ENCODE measurements at places on chromosomes 5 and 9.

GRCh38 chr9:124659099-124659659, 111.9 kb downstream of the NR6A1 start:
- peak; percentile 70 for DNase-seq

DNA sequence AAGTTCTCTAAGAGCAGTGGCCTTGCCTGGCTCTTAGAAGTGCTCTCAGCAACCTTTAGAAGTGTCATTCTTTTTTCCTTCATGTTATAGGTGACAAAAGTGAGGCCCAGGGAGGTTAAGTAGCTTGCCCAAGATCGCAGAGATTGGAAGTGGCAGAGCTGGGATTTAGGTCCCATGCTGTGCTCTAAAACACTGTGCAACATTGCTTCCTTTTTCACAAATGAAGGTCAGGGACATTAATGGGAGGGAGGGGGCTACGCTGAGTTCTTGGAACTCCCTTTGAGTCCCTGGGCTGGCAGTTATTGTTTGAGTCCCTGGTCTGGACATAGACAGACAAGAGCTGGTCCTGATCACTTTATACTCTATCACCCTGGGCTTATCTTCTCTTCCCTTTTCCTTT, 45.3 kb downstream of the PAM start:
- no peak for DNase-seq

GRCh38 chr9:107874591-107875369, 385.2 kb upstream of the KLF4 start:
- DNase-seq = no peak

- DNase-seq = no peak
Measured at GRCh38 chr5:60295423-60295822, 401.9 kb upstream of the PDE4D start.

DNA sequence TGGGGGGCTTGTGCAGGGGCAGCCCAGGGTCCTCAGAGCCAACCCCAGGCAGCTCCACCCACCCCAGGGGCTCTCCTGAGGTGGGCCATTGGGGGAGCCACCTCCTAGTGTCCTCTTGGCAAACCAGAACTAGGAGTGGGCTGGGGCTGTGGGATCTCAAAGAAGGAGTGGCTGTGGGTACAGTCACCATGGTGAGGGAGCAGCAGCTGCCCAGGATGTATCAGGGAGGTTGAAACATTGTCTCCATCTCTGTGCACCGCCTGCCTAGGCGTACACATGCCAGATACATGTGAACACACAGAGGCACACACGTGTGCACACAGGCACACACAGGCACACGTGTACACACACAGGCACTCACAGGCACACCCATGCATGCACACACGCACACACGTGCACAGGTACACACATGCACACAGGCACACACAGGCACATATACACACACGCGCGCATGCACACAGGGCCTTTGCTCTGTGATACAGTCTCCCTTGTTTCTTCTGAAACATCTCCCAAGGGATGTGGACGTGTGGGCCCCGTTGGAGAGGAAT, 10.7 kb downstream of the LCN12 start:
- DNase-seq = no peak

- no peak for DNase-seq
Measured at GRCh38 chr5:109324931-109325330, 84.8 kb downstream of the PJA2 start.

GRCh38 chr9:120522558-120522957, 57.4 kb downstream of the CDK5RAP2 start:
- no peak for DNase-seq

DNA sequence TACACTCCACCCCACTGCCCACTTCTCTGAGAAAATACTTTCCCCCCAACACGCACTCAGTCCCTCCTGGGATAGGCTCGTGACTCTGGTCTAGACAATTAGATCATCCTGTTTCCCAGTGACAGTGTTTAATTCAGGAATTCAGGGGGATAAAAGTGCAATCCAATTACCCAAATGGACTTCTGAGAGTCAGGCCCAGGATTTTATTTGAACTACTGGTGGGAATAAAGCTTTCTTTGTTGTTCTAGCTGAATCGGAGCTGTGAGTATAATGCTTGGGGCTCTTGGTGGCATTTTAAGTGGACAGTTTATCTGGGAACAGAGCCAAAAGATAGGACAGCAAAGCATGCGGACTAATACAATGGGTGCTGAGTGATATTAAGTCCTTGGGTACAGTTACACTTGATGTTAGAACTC, 683.3 kb downstream of the MAT2B start:
- no peak for DNase-seq

DNA sequence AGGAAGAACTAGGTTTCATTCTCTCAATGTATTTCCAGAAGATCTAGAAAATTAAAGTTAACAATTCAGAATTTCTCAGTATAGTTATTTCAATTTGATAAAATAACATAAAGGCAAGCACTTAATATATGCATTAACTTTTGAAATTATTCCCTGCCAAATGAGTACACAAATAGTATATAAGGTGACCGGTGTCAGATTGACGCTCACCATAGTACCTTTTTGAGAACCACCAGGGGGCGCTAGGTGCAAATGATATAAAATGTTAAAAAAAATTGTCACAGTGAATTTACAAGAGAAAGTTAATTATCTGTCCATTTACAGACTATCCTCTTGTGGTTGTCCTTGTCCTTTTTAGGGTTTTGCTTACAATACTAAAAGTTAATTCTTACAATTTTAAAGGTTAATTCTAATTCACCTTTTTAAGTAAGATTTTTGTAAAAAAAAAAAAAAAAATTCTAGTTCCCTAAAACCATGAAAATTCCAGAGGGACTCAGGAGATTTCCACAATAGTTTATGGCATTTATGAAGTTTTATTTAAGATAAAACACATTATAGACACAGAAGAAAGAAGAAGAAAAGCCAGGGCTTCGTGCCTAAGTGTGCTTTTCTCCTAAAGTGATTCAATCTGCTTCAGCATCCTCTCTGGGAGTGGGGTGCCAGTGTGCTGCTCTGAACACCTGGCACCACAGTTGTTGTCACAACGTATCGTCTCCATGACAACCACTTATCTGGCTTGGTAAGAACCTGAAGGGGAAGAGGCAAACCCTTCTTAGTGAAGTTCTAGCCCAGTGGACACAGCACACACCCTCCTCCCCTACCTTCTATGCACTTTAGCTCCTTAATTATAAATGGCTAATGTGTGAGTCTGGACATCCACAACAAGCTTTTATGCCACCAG, 1.7 kb downstream of the ADAMTS16 start:
- peak; percentile 83 for DNase-seq
